Mesothelial cell of epicardium (in vitro differentiated cells): ENCODE measurements at places on chromosomes 11 and 22.

DNA sequence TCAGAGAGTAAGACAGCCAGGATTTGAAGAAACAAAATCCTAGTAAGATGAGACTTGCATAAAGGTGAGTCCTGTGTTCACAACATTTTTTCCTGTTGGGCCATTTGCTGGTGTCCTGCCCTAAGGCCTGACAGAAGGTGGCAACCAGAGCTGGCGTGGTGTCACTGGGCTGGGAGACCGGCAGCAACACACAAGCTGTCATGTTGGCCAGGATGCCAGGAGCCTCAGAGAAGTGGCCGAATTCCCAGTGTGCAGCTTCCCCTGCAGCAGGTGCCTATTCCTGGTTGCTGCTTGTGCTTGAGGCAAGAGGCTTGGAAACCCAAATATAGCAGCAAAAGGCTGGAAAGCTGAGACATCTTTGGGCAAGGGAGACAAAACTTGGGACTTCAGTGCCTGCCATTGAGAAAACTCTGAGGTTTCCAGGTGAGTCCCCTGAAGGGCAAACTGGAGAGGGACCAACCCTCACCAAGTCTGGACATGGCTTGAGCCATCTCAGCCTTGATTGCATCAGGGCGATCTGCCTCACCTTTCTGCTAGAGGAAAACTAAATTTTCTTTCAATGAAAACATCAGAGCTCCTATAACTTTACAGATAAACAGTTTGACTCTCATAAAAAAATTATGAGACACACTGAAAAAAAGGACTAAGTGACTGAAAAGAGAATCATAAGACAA lies 25.9 kb downstream of the ALG12 start:
- DNase-seq: no peak

DNA sequence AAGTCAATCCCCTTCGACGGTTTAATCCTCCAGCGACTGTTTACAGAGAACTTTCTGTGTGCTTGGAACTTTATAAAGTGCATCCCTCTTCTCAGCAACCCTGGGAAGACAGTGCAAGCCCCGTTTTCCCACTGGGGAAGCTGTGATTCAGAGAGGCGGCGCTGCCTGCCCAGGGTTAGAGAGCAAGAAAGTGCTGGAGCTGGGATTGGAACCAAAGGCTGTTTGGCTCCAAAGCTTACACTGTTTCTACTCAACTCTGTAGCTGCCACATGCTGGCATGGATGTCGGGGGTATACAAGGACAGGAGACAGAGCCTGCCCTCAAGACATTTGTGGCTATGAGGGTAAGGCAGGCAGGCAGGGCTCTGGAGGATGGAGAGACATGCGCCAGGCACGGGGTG lies 13.0 kb downstream of the FBLN1 start:
- DNase-seq: no peak

DNA sequence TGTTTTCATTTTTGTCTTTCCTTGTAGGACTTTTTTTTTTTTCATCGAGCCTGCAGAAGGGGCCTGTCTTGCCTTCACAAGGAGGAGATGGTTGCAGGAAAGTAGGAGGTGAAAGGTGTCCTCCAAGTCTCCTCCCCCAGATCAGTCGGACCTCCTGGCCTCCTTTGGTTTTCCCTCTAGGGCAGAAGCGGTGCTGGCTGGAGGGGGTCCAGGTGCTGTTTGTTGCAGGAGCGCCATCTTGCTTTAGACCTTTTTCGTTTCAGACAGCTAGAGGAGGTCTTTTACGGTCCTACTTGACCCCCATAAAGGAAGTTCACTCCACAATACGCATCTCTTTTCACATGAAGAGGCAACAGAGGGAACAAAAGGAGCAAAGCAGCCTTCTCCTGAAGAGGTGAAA lies 66.0 kb downstream of the ZBTB16 start:
- no peak for DNase-seq

DNA sequence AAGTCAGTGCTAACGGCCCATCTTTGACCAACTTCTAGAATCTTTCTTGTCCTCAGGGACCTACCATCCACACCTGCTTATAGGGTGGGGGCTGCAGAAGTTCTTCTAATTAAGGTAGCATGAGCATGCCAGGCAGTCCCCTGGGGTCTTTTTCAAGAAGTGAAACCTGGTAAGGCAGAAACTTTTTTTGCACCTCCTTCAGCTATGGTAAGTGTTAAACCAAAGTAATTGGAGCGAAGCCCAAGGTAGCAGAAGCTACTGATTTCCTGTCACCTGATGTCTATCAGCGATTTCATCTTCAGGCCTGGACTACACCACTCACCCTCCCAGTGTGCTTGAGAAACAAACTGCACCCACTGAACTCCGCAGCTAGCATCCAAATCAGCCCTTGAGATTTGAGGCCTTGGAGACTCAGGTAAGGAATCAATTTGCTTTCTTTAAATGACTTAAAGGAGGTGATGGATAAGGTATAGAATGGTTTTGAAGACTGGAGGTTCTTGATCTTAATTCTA lies at the start of gene MS4A1:
MS4A1 (plus strand) TSS at position 317 of the 512 bp plus-strand sequence. CDS start 6,528 bp downstream, outside the sequence.
- DNase-seq: no peak

GRCh38 chr11:130671801-130672700 lies 223.6 kb downstream of the ADAMTS15 start:
- peak; percentile 63 for DNase-seq

GRCh38 chr22:35126993-35127392 lies 61.0 kb downstream of the ISX start:
- no peak for DNase-seq

DNA sequence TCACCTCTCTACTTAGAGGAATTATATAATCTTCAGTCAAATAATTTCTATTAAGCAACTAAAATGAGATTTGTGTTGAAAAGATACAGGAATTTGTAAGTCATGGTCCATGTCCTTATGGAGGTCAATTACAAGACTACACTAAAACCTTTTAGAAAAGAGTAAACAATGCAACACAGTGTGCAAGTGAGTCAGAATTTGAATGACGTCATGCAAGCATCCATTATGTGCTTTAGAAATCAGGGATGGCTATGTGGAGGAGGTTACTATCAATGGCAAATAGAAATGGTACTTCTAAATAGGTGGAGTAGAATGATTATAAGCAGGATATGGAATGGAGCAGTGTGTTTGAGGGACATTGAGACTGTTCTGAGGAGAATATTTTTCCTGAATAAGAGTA lies 16.6 kb downstream of the OR10D3 start:
- DNase-seq: no peak

DNA sequence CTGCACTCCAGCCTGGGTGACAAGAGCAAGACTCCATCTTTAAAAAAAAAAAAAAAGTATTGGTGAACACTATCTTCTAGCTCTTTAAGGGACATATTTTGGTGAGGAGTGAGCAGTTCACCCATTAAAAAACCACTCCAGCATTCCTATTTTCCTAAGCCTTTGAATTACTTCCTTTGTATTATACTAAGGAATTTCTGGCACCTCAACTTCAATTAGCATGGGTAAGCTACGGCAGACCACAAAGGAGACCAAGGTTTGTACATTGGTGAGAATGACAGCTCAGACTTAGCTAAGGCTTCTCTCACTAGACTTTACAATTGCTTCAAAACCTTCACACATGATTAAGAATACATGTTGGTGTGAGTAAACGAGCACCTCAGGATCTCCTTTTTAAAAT lies 57.0 kb upstream of the BIRC3 start:
- no peak for DNase-seq

DNA sequence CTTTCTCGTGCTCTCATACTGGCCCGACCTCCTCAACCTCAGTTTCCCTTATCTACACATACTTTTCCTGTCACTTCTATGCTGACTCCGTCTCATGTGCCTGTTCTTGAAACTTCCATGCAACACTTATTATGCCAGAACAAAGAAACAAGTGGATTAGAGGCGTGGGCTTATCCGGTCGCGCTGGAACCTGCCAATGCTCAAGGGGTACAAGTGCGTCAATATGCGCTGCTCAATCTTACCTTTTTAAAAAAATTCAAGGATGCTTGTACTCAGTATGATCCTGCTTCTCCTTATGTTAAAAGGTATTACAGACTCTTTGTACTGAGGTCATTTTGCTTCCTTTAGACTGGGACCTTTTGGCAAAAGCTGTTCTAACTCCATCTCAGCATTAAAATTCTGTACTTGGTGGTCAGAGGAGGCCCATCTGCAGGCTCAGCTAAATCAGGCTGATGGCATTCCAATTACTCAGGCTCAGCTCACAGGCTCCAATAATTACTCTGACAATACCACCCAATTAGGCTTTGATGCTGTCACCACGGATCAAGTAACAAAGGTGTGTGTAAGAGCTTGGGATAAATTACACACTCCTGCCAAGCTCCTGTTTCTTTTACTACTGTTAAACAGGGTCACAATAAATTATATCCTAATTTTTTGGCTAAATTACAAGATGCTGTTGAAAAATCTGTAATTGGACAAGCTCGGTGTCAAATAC lies 26.3 kb upstream of the ALDH3B2 start:
- no peak for DNase-seq

DNA sequence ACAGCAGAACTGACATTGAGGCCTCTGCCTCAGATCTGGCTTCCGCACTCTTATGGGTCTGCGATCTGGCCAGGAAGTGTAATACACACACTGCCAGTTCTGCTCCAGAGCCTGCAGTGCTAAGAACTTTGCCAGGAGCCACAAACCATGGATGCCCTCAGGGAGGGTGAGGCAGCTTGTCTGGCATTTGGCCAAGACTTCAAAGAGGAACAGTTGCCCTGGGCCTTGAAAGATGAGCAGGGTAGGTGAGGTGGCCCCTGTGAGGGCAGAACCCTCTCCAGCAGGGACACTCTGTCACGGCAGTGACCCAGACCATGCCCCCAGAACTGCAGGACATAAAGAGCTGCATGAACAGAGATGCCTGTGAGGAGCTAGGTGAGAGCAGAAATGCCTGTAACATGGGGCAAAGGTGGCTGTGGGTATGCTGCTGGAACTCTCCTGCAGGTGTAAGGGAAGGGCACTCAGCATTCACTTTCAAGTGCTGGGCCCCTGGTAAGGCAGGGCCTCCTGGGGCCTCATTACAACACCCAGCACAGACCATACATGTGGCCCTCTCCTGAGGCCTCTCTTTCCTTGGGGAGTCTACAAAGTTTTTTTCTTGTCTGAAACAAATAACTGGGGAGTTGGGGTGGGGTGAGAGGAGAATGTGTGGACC lies 47.3 kb downstream of the NEU3 start:
- DNase-seq: no peak

DNA sequence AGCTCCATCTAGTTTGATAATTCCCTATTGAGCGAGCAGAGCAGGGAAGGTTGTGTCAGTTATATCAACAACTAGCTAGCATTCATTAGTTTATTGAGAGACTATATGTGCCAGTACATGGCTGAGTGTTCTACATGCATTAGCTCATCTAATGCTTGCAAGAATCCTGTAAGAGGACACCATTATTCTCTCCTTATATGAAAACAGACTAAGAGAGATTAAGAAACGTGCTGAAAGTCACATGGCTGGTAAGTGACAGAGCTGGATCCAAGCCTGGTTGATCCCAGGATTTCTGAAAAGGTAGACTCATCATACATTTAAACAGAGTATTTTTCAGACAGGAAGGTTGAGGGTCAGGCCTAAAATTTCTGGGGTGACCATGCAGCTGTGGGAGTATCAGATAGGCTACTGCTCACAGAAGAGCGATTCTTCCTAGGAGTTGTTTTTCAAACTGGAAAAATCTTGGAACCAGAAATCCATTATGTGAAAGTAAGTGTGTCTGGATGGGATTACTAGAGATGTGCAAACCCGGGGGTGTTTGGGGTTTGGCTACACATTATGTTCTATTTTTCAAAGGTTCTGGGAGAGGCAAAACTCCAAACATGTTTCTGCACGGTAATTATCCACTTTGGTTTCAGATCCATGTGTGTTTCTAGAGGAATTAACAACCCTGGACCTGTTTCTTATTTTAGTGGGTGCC lies 213.3 kb downstream of the FAM76B start:
- DNase-seq: no peak

GRCh38 chr11:69825941-69826340 lies 6.7 kb upstream of the FGF3 start:
- no peak for DNase-seq

DNA sequence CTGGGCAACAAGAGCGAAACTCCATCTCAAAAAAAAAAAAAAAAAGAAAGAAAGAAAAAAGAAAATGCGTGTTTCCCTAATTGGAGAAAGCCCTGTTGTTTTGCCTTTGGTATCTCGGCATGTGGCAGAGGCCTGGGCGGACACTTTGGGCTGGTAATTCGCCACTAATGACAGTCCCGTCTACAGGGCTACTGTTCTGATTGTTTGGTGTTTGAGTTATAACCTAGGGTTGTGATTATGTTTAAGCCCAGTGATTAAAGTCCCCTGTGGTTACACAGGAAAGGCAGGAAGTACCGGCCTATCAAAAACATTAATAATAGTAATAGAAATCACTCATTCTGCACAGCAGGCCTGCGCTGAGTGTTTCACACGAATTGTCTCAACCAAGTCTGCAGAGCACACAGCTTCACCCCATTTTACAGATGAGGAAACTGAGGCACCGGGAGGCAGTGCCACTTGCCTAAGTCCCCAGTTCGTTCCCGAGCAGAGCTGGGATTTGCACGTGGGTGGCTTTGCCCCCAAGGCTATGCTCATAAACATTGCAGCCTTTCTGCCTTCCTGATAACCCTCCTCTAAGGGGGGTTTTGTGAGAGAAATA lies 39.1 kb upstream of the GRAMD4 start:
- DNase-seq: no peak
